Suprapubic skin (tissue), 4 donors: ENCODE measurements at places on chromosomes 13 and 19.

DNA sequence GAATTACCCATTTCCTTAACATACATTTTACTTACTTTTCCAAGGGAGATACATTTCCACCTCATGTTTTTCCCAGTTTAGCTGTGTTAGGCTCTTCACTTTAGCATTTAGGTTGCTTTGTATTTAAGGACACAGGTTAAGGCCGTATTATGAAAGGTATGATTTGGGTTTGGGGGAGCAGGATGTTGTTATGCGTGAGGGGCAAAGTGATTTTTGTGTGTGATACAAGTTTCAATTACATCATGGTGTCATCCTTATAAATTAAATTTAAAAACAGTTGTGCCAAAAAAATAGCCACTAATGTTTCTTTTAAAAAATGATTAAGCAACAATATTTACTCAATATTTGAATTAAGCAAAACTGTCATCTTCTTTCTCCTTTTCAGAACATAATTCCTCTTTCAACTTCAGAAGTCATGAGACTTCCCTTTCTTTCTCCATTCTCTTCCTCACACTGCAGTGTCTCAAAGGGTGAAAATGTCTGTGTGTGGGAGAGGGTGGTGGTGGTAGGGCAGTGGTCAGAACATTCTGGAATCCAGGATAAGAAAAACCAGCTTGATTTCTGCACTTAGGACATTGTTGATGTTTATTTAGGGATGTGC, 126.2 kb downstream of the KCNRG start:
- H3K27me3 ChIP-seq = no peaks in the 10 kb centered on the region
- no peak overlapping the region for H3K4me3 ChIP-seq
- no peak for DNase-seq
- H3K36me3 ChIP-seq = no peaks in the 10 kb centered on the region
- H3K27ac ChIP-seq = no peak overlapping the region
- peaks cover 9% of the 10 kb centered on the region for H3K4me1 ChIP-seq

- no peak overlapping the region for H3K4me3 ChIP-seq
- H3K27ac ChIP-seq = no peak overlapping the region
- no peaks in the 10 kb centered on the region for H3K4me1 ChIP-seq
- DNase-seq = no peak
- no peaks in the 10 kb centered on the region for H3K27me3 ChIP-seq
Observed at GRCh38 chr13:35484384-35484783, 7.9 kb upstream of the MAB21L1 start.

GRCh38 chr19:18603255-18603957, 3.2 kb downstream of the CRLF1 start:
- H3K27ac ChIP-seq = no peak overlapping the region
- peaks cover 62% of the 10 kb centered on the region for H3K27me3 ChIP-seq
- peak overlapping the region; percentile 52 for H3K4me3 ChIP-seq

DNA sequence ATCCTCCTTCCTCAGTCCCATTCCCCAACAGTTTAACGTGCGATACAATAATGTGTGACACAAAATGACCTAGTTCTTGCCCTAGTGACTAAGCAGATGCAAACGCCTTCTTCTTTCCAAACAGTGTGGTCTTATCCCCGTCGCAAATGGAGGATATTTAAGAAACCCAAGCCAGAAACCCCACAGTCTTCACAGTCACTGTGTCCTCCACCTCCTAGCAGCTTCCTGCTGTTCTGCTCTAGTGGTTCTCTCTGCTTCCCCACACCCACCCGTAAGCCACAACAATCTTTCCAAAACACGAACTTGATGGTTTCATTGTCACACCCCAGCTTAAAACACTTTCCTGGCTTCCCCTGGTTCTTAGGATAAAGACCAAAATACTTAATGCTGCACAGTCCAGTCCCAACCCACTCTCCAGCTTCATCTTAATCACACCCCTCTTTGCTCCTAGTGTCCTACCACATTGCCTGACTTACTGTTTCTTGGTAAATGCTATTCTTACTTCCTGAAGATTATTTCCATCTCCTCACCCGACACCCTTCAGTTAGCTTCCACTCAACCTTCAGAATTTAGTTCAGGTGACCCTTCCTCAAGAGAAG, 32.3 kb downstream of the ITM2B start:
- no peak for DNase-seq
- H3K4me1 ChIP-seq = peaks cover 2% of the 10 kb centered on the region
- no peak overlapping the region for H3K27ac ChIP-seq
- no peaks in the 10 kb centered on the region for H3K27me3 ChIP-seq
- no peak overlapping the region for H3K4me3 ChIP-seq
- peaks cover 54% of the 10 kb centered on the region for H3K36me3 ChIP-seq

- H3K4me3 ChIP-seq = no peak overlapping the region
- H3K4me1 ChIP-seq = no peaks in the 10 kb centered on the region
- DNase-seq = no peak
- no peak overlapping the region for H3K27ac ChIP-seq
Observed at GRCh38 chr19:15989889-15990288, 41.1 kb downstream of the OR10H4 start.

DNA sequence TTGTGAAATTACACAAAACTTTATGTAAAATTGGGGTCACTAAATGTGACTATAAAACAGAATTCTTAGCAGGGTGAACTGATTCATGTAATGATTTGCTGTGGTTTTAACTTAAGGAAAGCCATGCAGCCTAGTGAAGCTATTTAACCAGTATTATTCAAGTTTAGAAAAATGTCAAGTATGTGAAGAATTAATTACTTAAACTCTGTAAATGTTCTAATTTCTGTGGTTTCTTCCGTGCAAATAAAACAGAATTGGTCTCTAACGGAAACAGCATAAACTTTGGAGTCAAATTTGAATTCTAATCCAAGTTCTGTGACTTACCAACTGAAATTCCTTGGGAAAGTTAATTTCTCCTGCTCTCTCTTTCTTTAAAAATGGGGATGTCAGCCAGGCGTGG, 13.3 kb downstream of the CDC16 start:
- no peaks in the 10 kb centered on the region for H3K27me3 ChIP-seq
- no peaks in the 10 kb centered on the region for H3K4me1 ChIP-seq
- no peak overlapping the region for H3K4me3 ChIP-seq

DNA sequence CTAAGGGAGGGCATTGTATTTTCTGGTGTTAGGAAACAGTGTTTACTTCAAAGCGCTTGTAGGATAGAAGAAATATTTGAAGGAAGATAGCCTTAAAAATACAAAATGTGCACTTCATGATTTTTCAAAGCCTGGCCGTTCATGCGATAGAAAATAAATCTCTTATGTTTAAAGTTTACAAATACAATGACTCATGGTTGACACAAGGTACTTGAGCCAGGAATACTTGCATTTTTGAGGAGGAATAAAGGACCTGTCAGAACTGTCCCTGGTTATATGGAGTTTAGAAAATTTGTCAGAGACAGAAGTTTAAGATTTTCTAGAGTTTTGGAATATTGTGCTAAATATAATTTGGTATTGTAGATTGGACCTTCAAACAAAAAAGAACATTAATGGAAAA, 1223.2 kb upstream of the SLC10A2 start:
- H3K36me3 ChIP-seq = no peaks in the 10 kb centered on the region
- H3K4me3 ChIP-seq = no peak overlapping the region
- H3K27me3 ChIP-seq = no peaks in the 10 kb centered on the region

- no peak for DNase-seq
- peaks cover 35% of the 10 kb centered on the region for H3K4me1 ChIP-seq
- H3K27me3 ChIP-seq = no peaks in the 10 kb centered on the region
Observed at GRCh38 chr19:11736696-11737095, 2.0 kb downstream of the ZNF823 start.

DNA sequence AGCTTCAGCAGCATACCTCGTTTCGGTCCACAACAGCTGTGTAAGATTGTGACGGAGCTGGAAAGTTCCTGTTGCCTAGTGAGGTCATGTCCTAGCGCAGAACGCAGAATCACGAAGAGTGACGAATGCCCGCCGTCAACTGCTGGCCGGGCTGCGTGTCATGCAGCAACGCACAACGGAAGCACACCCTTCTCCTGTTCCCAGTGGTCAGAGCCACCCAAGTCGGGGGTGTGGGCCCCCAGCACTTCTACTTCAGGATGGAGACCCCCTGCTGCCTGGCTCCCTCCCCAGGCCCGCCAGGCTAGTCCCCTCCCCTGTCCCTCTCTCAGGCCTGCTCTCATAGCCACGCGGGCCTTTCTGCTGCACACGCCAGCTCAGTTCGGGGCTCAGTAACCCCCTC, 25.9 kb downstream of the C2CD4C start:
- no peaks in the 10 kb centered on the region for H3K36me3 ChIP-seq
- H3K4me1 ChIP-seq = no peaks in the 10 kb centered on the region
- DNase-seq = no peak
- no peak overlapping the region for H3K27ac ChIP-seq

DNA sequence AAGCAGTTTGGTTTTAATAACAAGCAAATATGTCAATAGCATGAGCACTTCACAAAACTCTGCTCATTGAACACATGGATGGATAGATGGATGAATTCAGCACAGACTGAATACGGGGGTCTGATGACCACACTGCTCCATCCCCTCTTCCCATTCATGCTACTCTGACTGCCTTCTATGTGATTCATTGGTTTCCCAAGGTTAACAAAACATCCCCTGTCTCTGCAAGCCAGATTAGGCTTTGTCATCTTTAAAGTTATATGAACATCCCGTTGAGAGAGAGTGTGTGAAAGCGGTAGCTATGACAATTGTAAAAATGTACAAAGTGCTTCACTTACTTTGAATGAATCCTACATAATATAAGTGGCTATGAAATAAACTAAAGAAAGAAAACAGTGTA, 252.5 kb downstream of the OXGR1 start:
- H3K4me1 ChIP-seq = no peaks in the 10 kb centered on the region
- H3K27ac ChIP-seq = no peak overlapping the region
- H3K27me3 ChIP-seq = no peaks in the 10 kb centered on the region
- no peak overlapping the region for H3K4me3 ChIP-seq

- H3K4me3 ChIP-seq = no peak overlapping the region
- no peaks in the 10 kb centered on the region for H3K36me3 ChIP-seq
- no peak overlapping the region for H3K27ac ChIP-seq
- H3K27me3 ChIP-seq = no peaks in the 10 kb centered on the region
- no peak for DNase-seq
Observed at GRCh38 chr13:103156346-103156998, 90.3 kb upstream of the SLC10A2 start.

- H3K36me3 ChIP-seq = no peaks in the 10 kb centered on the region
- no peak overlapping the region for H3K27ac ChIP-seq
- H3K27me3 ChIP-seq = peaks cover 27% of the 10 kb centered on the region
Observed at GRCh38 chr13:99922631-99923404, 48.7 kb downstream of the ZIC5 start.

DNA sequence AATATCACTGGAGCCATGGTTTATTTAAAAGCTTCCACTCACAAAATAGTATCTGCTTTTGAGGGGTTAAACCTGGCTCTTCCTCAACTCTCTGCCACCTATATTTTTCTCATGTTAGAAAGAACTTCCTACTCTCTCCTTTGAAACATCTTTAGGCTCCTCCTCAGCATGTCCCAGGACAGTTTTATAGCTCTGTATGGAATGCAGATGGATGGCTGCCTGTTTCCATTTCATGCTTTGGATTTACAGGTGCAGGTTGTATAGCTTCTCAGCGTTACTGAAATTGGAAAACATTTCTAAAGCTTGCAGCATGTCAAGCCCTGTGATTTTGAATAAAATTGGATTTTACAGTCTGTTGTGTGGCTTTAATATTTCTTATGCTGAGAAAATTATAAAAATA, 314.0 kb downstream of the NDFIP2 start:
- no peak for DNase-seq
- H3K4me3 ChIP-seq = no peak overlapping the region
- H3K27me3 ChIP-seq = no peaks in the 10 kb centered on the region
- no peak overlapping the region for H3K27ac ChIP-seq
- H3K4me1 ChIP-seq = no peaks in the 10 kb centered on the region
